ENCODE measurements at places on chromosomes 2 and 18.

DNA sequence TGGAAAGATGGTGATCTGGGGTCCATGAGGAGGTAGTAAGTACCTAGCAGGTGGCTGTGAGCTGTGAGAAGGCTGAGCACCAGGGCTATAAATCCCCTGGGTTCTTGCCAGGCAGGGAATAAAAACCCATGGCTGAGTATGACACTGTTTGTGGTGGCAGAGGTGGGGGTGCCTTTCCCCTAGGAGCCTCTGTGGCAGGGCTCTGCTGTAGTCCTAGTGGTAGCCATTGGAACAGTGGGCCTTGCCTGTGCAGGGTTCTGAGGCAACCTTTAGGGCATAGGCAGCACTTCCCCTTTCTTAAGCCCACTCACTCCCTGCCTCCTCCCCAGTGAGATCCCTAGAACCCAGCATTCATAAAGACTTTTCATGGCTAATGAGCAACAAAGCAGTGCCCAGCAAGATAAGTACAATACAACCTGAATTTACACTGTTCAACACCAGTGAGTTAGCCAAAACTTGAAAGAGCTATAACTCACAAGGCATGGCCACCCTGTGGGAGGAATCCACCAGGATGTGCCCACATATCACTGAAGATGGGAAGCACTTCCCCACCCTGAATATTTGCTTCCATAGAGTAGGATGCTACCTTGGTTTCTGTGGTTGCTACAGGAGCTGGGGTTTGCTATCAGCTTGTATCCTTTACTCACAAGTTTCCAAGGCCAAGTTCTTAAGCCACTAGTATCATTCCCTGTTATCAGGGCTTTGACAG, 100.9 kb upstream of the NEUROD1 start:
- DNase-seq = no peak

DNA sequence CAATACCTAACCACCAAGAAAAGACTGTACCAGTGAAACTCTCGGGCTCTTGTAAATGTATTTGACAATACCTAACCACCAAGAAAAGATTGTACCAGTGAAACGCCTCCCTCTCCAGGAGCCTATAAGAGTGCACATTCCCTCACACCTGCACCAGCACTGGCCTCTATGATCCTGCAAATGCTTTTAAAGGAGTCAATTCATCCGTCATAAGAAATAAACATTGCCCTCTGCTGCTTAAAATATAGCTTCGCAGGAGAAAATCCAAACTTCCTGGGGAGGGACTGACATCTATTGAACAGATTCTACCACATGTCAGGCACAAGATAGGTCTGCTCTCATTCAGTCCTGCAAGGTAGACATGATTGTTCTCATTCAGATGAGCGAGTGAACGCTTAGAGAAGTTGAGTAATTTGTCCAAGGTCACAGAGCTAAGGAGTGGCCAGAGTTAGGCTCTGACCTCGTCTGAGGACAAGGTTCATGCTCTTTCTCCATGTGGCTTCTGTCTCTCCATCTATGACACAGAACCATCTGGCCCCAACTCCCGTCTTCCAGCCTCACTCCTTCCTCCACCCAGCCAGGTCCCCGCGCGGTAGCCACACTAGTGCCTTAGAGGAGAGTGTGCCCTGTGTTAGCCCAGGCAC, 38.7 kb downstream of the MCFD2 start:
- no peak for DNase-seq

DNA sequence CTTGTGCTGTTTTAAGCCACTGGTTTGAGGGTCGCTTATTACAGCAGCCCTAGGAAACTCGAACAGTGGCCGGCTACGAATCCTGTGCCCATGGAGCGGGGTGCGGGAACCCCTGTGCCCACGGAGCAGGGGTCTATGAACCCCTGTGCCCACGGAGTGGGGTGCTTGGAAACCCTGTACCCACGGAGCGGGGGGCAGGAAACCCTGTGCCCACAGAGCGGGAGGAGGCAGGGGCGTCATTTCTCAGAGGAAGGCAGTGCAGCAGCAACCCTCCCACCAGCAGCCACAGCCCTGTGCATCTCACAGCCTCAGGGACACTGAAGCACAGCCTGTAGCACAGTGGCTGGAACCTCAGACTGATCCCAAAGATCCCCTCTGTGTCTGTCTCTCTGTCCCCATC, 34.2 kb upstream of the GPC1 start:
- no peak for DNase-seq

- no peak for DNase-seq
Observed at GRCh38 chr18:68725346-68725745, 10.4 kb upstream of the TMX3 start.

DNA sequence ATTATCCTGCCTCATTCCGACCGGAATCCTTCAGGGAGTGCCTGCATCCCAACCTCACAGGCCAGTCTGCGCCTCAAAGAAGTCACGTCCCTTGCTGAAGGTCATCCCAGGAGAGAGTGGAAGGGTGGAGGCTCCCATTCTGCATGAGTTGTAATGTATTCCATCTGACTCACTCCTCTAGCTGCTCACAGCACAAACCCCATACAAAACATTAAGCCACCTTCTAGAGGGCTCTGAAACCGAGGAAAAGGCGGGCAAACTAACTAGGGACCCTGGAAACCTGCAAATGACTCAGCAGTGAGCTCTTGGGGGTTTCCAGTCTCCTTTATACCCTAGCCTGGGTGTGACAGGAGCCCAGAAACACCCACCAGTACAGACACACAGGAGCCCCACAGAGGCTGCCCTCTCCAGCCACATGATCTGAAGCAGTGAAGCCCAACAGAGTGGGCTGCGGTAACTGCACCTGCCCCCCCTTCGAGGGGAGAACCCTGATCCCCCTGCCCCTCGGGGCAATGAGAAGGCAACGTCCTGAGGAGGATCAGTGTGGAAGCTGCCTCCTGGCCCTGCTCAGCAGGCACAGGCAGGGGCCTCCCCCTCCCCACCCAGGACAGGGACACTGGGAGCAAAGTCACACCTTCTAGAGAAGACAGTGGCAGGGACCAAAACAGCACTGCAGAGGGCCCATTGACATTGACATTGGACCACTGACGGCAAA, 69.3 kb upstream of the SNTG2 start:
- DNase-seq = no peak

DNA sequence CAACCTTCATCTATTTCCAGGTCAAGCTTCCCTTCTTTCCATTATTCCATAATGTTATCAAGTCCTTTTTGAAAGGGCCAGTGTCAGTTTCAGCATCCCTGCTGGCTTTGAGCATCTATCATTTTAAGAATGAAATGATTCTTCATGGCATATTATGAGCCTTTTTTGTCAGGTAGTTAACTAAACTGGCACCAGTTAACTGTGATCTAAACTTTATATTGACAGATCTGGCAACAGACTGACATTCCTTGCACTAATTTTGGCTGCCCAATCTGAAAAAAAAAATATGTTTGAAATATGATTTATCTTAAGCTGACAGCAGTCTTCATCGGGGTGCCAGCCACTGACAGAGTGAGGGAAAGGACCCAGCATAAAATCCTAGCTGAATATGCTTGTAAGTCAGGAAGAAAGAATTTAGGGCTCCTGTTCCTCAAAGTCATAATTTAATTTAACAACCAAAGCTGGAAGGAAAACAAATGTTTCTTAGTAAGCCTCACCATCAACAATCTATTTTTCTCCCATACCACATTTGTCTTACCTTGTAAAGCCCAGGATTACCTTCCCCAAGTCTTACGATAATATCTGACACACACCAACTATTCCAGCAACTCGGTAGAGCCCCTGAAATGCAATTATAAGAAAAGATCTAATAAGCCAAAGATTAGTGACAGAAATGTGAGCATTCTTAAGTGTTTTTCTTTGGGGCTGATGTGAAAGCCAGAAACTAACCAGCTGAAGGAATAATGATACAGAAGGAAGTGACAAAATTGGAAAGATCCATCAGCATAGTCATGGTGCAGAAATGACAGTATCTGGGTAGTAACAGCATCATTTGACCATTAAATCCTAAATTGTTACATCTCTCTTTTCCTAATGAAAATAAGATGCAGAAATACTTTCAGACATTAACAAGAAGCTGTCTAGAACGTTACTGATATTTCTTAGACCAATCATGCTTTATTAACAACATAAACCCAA, 228.1 kb downstream of the RBM43 start:
- DNase-seq = no peak

GRCh38 chr2:158113741-158114295, 12.1 kb downstream of the UPP2 start:
- DNase-seq = no peak

DNA sequence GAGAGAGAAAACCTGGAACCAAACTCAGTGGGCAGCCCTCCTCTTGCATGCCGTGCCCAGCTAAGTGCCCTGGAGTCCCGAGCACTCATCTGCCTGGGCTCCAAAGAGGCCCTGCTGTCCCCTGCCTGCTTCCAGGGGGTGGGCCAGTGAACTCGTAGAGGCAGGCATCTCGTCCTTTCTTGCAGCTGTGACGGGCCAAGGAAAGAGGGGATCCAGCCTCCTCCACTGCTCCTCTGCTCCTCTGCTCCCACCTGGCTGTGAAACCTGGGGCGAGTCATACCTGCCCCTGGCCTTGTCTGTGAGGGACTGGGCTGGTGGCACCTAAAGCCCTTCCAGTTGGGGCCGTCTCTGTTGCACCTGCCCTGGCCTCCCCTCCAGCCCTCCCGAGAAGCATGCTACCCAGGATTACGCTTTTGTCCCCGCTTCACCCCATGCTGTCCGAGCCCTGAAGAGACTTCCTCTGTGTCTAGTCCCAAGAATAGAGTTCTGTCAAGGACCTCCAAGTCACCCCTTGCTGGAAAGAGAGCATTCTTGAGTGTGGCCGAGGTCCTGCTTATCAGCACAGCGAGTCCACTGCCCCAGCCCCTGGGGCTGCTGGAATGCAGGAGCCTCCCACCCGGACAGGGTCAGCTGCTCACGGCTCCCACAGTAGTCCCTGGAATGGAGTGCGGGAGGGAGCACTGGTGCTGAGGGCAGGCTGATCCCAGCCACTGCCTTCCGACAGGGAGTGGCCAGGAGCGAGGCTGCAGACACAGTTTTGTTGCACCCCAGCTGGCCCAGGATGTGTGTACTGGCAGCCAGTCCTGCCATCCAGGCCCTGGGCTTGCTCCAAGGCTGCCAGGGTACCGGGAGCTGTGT, 14.3 kb downstream of the KCNK3 start:
- no peak for DNase-seq

- no peak for DNase-seq
Observed at GRCh38 chr18:44123743-44124142, 556.9 kb upstream of the SETBP1 start.

GRCh38 chr2:180871649-180872048, 108.8 kb upstream of the UBE2E3 start:
- no peak for DNase-seq

- DNase-seq = no peak
Observed at GRCh38 chr2:226037526-226037925, 638.0 kb downstream of the NYAP2 start.

DNA sequence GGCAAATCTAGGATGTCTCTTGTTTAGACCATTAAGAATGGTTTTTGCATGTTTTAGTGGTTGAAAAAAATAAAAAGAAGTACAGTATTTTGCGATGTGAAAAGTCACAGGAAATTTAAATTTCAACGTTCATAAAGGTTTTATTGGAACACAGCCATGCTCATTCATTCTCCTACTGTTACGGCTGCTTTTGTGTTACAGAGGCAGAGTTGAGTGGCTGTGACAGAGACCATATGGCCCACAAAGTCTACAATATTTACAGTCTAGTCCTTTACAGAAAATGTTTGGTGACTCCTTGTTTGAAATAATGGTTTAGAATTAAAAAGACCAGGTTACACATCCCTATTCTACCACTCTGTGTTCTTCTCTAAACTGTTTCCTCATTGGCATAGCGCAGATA, 48.1 kb downstream of the MYOM1 start:
- DNase-seq = no peak

DNA sequence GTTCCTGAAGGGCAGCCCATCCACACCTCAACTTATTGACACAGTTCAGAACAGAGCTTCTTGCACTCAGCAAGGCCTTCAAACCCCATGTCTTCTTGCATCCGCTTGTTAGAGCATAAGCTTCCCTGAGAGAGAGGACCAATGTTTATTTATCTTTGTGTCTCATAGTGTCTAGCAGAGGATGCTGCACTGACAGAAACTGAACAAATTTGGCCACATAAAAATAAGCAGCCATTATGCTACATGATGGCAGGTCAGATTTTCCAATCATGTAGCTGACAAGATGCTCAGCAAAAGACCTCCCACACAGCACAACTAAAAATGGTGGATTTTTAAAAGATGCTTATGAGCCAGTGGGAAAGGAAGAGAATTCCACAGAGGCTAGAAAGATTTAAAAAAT, 38.1 kb upstream of the SIGLEC15 start:
- no peak for DNase-seq

- no peak for DNase-seq
Observed at GRCh38 chr2:168804214-168804613, 1.8 kb downstream of the NOSTRIN start.

DNA sequence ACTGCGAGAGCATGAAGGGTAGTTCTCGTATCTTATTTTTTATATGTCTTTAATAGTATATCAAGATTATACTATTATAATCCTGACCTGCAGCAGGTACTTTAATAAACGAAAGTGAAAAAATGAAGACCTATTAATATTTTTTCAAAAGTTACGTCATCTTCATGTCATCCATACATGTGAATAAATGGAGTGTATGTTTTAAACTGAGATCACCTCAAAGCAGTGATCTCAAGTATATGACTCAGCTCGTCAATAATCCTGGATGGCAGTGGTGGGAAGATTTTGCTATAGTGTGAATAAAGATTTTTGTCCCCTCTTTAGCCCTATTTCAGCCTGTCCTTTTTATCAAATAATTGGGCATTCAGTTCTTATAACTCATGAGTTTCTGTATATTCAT, 166.3 kb upstream of the FBXO11 start:
- no peak for DNase-seq

DNA sequence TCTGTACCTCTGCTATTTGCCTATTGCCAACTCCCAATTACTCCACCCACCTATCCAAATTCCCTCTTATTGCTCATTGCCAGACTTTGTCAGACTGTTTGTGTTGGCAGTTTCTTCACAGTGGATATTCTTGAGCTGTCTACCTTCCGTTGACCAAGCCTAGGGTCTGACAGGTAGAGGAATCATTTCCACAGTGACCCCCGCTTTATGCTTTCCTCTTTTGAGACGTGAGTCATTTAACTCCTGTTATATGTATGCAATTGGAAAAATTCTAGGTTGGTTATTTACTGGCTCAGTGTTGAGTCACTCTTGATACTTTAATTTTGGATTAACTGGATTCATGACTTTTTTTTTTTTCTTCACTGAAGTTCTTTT, 187.7 kb downstream of the IRS1 start:
- no peak for DNase-seq

DNA sequence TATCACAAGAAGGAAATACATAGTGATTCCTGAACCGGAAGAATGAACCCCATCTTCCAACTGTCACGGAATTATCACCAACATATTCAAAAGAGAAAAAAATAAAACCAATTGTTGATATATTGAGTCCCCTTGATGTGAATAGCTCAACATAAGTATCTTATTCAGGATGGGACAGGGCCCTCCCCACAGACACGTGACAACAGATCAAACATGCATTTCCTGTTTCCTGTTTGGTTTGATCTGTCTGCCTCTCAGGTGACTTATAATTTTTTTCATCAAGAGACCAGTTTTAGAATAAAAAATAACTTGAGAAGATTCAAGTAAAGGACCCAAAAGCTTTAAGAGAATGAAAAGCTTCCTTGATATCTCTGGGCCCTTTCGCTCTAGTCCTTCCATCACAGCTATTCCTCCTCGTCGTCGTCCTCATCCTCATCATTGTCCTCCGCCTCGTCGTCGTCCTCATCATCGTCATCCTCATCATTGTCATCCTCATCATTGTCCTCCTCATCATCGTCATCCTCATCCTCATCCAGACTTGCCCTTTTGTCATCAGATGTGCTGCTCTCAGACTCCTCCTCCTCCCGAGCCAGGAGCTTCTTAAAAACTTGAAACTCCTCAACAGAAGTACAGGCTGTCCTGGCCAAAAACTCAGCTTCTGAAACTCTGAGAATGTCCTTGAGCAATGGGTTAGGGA, 6.3 kb downstream of the MTERF4 start:
- DNase-seq = no peak
